ENCODE measurements at places on chromosomes 5 and 9. TPM values are rescaled to one million over a fixed set of nuclear protein-coding genes. Genes with fewer than 3 reads are reported as not detected.

Gene PCDHB13
- 0.26 TPM for total RNA-seq

Gene IL13
- not detected for total RNA-seq

Gene IFNE
- total RNA-seq = 6.6 TPM

Gene GPRIN1
- 6.3 TPM for total RNA-seq

Gene PCDHGC5
- total RNA-seq = 2.6 TPM

Gene DDX4
- total RNA-seq = not detected

Measured in fibroblast of lung (primary cell).